Activated T-helper 2 cell treated with anti-CD3 and anti-CD28 coated beads, Interferon-gamma antibody, Interleukin-2, Interleukin-4, amounts not matched to agents 10 μg/mL and 5 μg/mL and 100 μg/mL, durations not matched to agents 14 hours and 24 hours and 36 hours (primary cell): ENCODE measurements at places on chromosomes 12 and 14. TPM values are rescaled to one million over a fixed set of nuclear protein-coding genes. Genes with fewer than 3 reads are reported as not detected.

DNA sequence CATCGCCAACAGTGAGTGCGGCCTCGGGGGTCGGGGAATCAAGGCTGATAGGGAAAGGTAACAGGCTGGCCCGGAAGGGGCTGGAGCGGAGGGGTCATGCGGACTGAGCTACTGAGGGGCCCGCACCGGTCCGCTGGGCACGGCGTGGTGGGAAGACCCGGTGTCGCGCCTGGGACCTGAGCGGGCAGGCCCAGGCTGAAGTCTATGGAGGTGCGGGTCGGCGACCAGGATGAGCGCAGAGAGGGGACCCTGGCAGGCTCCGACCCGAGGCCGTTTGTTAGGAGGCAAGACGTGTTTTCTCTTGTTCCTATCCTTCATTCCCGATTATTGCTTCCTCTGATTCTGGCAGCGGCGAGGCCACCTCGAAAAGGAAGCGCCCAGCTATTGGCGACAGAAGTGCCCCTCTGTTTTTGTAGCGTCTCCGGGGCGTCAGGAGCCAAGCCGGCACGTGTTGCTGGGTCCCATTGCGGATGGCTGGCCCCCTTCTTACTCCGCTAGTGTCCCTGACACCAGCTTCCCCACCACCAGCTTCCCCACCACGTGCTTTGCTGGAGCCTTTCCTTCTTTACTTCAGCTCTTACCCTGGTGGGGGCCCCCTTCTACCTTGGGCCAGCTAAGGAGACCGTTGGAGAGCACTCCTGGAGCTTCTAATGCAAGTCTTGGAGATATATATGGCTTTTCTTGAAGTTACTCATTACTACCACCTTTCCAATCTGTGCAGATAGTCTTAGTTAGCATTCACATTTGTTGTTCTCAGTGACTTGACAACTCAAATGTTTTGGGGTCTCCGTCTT is 653 bp downstream of the PA2G4 start:
- no peak for DNase-seq
- peaks cover 51% of the 10 kb centered on the region for H3K4me1 ChIP-seq
- peak overlapping the region; percentile 95 for H3K27ac ChIP-seq
- no peaks in the 10 kb centered on the region for H3K27me3 ChIP-seq

DNA sequence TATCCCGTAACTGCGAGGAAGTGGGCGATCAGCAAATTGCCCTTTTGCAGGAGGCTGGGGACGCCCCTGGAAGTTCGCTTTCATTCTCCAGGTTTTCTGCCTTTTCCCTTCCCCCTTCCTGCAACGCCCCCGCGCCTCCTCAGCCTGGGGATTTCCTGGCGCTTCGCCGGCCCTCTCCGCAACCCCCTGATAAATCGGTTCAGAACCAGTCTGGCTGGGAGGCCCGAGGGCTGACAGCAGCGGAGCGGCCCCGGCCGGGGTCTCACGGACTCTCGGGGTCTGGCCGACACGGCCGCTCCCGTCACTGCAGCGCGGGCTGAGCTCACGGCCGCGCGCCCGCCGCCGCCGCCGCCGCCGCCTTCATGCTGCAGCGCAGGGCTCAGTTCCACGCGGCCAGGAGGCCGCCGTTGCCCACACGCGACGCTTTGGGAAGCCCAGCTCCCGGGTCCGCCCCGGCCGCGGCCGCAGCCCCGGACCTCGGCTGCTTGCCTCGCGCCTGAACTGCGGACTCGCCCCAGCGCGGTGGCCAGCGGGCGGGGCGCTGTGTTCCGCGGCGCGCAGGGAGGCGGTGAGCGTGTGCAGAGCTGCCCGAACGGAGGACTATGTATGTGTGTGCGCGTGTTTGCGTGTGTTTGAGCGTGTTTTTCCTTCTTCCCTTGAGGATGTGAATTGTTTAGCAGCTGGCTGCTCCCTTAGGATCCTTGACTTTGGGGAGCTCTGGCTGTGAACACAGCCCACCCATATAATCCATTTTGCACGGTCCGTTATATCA is at the start of gene LRFN5:
Gene LRFN5, plus strand, starts transcription at position 345 of the 772 bp plus-strand sequence.
- H3K27ac ChIP-seq, result no peak within 1 kb of the TSS
- DNase-seq, result no peak
- H3K4me1 ChIP-seq, result peaks cover 12% of the 10 kb centered on the region
- H3K36me3 ChIP-seq, result no peaks in the 10 kb centered on the region
- peak within 1 kb of the TSS; percentile 64 for H3K4me3 ChIP-seq

DNA sequence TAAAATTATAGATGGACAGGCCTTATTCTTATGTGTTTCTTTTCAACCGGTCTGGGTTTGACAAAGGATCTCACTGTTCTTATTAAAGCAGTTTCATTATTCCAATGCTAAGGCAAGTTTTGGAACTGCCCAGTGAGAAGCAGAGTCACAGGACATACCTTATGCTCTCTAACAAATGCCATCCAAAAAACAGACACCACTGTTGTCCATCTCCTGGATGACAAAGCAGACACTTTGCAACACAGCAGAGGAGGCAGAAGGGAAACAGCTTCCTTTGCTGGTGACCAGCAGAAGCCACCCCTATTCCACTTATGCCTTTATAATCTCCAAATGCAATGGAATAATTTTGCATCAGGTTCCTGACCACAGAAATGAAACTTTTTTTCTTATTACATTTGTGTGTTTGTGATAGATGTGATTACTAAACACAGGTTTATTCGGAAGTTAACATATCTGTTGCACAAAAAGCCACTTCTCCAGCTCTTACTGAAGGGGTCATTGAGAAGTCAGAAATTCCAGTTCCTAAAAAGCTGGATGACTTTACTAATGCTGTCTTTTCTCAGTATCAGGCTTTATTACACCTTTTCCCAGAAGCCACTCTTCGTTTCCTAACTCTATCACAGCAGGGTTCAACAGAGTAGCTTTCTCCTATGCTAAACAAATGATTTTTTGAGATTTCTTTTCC is 115.6 kb downstream of the BTG1 start:
- peaks cover 70% of the 10 kb centered on the region for H3K4me1 ChIP-seq
- H3K4me3 ChIP-seq, result peak overlapping the region; percentile 46
- H3K27ac ChIP-seq, result peak overlapping the region; percentile 72
- H3K36me3 ChIP-seq, result peaks cover 20% of the 10 kb centered on the region
- H3K27me3 ChIP-seq, result no peaks in the 10 kb centered on the region
- DNase-seq, result no peak

DNA sequence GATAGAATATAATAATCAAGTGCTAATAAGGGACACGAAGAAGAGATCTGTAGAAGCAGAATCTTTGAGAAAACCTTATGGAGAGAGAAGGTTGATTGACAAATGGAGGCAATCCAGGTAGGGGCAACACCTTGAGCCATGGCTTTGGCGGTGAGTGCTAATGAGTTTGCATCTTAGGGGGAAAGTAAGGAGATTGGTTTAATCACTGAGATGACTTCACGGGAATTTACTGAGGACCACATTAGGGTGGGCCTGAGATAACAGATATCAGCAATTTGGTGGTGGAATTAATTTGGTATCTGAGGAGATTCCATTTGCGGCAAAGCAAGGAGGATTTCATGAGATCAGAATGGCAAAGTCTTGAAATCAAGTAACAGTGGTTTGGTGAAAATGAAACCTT is 1.8 kb upstream of the LARP4 start:
- H3K36me3 ChIP-seq, result peaks cover 32% of the 10 kb centered on the region
- H3K27ac ChIP-seq, result peak overlapping the region; percentile 24
- peaks cover 24% of the 10 kb centered on the region for H3K4me1 ChIP-seq
- DNase-seq, result no peak
- H3K4me3 ChIP-seq, result peak overlapping the region; percentile 59

DNA sequence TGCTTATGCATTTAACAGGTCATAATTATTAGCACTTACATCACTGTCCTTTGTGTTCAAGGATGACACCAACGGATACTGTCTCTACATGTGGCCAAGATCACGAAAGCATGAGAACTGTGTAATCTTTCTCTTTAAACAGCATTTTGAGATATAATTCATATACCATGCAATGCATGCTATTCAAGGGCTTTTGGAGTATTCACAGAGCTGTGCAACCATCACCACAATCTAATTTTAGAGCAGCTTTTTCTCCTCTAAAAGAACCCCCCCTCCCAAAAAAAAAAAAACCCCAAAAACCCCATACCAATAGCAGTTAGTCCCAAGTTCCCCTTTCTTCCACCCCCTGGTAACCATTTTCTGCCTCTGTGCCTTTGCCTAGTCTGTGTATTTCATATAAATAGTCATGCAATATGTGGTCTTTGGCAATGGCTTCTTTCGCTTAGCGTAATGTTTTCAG is 60.6 kb downstream of the SPRING1 start:
- H3K4me1 ChIP-seq, result peaks cover 33% of the 10 kb centered on the region
- no peak overlapping the region for H3K27ac ChIP-seq
- DNase-seq, result no peak
- no peak overlapping the region for H3K4me3 ChIP-seq

- no peaks in the 10 kb centered on the region for H3K36me3 ChIP-seq
- H3K27me3 ChIP-seq, result peaks cover 67% of the 10 kb centered on the region
- DNase-seq, result no peak
- H3K27ac ChIP-seq, result no peak within 1 kb of the TSS
- H3K4me3 ChIP-seq, result peak within 1 kb of the TSS; percentile 68
- H3K4me1 ChIP-seq, result peaks cover 8% of the 10 kb centered on the region
These were observed at the start of gene ALX1 for GRCh38 chr12:85280165-85280983. ALX1 (plus strand) TSS chr12:85280220; CDS start chr12:85280262, 42 bp downstream.

GRCh38 chr12:120979862-120980696 is 1.7 kb downstream of the HNF1A start:
- no peaks in the 10 kb centered on the region for H3K36me3 ChIP-seq
- no peak for DNase-seq
- H3K4me3 ChIP-seq, result no peak overlapping the region

DNA sequence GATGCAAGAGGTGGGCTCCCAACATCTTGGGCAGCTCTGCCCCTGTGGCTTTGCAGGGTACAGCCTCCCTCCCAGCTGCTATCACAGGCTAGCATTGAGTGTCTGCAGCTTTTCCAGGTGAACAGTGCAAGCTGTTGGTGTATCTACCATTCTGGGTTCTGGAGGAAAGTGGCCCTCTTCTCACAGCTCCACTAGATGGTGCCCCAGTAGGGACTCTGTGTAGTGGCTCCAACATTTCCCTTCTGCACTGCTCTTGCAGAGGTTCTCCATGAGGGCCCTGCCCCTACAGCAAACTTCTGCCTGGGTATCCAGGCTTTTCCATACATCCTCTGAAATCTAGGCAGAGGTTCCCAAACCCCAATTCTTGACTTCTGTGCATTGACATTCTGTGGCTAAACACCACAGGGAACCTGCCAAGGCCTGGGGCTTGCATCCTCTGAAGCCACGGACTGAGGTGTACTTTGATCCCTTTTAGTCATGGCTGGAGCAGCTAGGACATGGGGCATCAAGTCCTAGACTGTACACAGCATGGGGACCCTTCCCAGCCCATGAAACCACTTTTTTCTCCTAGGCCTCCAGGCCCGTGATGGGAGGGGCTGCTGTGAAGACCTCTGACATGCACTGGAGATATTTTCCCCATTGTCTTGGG is 24.0 kb upstream of the SLC38A1 start:
- H3K4me1 ChIP-seq, result no peaks in the 10 kb centered on the region
- no peak overlapping the region for H3K27ac ChIP-seq
- no peaks in the 10 kb centered on the region for H3K36me3 ChIP-seq
- H3K4me3 ChIP-seq, result no peak overlapping the region
- peaks cover 12% of the 10 kb centered on the region for H3K27me3 ChIP-seq

Gene ETFRF1
- total RNA-seq, result 7.6 and 9.8 TPM in 2 replicates

Gene TAS2R13
- total RNA-seq, result 0.74 and 0.84 TPM in 2 replicates

Gene NELL2
- 7.7 and 10.2 TPM in 2 replicates for total RNA-seq

- no peak overlapping the region for H3K4me3 ChIP-seq
- DNase-seq, result no peak
- H3K27ac ChIP-seq, result no peak overlapping the region
- no peaks in the 10 kb centered on the region for H3K36me3 ChIP-seq
- no peaks in the 10 kb centered on the region for H3K4me1 ChIP-seq
These were observed 66.6 kb downstream of the DAAM1 start for GRCh38 chr14:59254911-59255545.

- H3K4me1 ChIP-seq, result peaks cover 5% of the 10 kb centered on the region
- no peaks in the 10 kb centered on the region for H3K36me3 ChIP-seq
- no peak overlapping the region for H3K27ac ChIP-seq
These were observed 3.1 kb downstream of the LHX5 start for GRCh38 chr12:113468365-113469223.

GRCh38 chr14:51207621-51208020 is 32.4 kb upstream of the TMX1 start:
- no peaks in the 10 kb centered on the region for H3K4me1 ChIP-seq
- no peak overlapping the region for H3K4me3 ChIP-seq
- no peaks in the 10 kb centered on the region for H3K36me3 ChIP-seq
- no peak overlapping the region for H3K27ac ChIP-seq
- peaks cover 11% of the 10 kb centered on the region for H3K27me3 ChIP-seq
